ENCODE measurements at places on chromosomes 16 and 17. TPM values are rescaled to one million over a fixed set of nuclear protein-coding genes. Genes with fewer than 3 reads are reported as not detected.

Gene EXOC3L1
- not detected for total RNA-seq

- DNase-seq: no peak
Observed at GRCh38 chr17:61250335-61250890, 149.2 kb upstream of the TBX2 start.

Gene FNDC8
- total RNA-seq: not detected

Gene IL17C
- total RNA-seq: not detected

DNA sequence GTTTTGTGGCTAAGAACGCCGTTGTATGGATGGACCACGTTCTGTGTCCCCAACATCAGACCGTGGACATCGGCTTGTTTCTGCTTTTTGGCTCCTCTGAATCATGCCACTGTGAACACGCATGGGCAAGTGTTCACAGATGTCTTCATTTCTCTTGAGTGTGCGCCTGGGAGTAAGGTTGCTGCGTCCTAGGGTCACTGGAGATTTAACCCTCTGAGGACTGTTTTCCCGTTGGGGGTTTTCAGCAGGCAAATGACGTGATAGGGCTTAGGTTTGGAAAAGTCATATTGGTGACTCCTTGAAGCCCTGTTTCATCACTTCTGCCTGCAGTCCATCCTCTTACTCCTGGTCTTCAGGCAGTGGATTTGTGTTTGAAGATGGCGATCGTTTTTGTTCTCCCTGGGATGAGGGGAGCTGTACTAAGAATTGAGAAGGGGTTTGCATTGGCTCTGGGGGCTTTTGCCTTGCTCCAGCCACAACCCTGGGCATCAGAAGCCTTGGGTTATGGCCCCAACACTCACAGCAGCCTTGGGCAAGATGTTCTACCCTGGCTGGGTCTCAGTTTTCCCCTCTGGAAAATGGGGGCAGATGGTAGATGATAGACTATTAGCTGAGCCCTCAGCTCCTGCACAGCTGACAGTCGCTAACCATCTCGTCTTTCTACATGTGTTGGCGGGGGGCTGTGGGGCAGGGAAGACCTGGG is 67.2 kb upstream of the CIBAR2 start:
- DNase-seq: no peak
